Activated CD4-positive, alpha-beta T cell treated with anti-CD3 and anti-CD28 coated beads, Interleukin-2, amount 50 U/mL, for 1 hour (primary cell): ENCODE measurements at places on chromosomes 2 and 18.

DNA sequence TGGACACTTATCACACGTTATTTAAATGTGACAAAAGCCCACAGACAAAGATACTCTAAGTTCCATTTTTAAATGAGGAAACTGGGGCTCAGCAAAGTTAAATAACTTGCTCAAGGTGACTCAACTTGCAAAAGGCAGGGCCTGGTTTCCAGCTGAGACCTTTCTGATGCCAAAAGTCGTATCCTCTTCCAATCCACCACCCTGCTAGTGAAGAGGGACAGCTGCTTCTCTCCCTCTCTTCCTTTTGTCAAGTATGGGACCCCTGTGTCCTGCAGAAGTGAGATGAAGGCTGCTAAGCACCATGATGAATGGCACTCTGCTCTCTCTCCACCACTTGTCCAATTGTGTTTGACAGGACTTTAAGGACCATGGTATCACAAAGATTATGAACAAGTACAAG is 140.9 kb downstream of the DYM start:
- no peak for DNase-seq

DNA sequence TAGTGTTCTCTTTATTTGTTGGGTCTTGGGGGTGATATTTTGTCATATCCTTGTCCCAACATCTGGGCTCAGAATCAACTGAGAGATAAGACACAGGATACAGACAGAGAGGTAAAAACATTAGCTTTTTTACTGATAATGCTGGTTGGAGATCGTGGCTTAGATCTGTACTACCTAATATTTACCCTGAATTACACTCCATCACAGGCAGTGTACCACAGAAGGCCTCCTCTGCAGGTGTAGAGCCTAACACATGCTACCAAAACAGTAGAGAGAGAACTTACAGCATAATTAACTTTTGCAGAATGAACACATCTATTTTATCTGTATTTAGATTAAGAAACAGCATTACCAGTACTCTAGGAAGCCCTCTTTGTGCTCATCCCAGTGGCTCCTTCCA is 6.8 kb downstream of the AGPS start:
- no peak for DNase-seq

DNA sequence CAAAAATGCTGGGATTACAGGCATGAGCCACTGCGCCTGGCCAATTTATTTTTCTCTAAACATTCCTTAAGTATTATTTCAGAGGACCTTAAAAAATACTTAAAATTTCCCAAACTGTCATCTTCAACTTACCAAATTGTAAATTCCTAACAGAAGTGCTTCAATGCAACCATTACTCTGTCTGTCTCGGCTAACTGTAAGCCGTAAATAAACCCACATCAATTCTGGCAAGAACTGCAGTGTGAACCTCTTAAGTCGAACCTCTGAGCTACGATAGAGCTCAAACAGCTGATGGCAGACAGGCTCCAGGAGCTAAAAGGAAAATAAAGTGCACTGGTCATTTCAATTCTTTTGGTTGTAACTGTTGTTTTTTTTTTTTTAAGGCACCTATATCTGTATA is 53.4 kb upstream of the ORC2 start:
- DNase-seq: no peak

DNA sequence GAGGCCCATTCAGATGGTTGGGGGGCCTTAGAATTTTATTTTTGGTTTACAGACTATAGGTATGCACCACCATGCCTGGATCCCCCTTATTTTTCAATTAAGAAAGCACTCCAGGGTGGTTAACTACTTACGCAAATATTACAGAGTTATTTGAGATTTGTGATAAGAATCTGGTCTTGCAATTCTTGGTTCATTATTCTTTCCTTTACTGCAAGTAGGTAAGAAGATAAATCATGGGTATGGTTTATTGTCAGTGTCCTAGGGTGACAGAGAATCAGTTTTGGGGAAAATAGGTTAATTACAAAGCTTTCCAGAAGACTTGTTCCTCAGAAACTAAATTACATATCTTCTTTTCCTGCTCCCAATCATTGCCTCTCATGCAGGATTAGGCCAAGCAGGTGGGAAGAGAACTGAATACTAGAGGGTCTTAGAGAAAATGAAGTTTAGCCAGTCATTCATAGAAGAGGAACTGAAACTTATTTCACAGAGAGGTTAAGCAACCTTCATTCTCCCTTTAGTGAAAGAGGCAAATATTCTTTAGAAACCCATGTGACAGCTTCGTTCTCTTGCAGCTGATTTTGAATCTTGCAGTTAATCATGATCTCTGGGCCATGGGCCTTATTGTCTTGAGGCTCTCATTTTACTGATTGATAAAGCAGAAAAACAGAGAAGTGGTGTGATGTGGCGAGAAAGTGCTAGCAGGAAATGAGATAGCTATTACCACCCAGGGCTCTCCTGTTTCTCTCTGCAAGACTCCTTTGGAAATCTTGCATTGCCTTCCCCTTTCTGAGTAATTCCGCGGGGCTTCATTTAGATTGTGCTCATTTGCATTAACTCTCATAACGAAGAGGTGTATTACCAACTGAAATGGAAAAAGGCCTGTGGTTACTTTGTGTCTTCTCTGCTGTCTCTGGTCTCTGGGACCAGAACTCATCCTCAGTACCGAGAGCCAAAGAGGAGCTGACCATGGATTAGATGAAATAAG is 44.8 kb upstream of the ARHGAP25 start:
- DNase-seq: no peak

GRCh38 chr18:2244641-2245040 is 326.7 kb downstream of the METTL4 start:
- no peak for DNase-seq

DNA sequence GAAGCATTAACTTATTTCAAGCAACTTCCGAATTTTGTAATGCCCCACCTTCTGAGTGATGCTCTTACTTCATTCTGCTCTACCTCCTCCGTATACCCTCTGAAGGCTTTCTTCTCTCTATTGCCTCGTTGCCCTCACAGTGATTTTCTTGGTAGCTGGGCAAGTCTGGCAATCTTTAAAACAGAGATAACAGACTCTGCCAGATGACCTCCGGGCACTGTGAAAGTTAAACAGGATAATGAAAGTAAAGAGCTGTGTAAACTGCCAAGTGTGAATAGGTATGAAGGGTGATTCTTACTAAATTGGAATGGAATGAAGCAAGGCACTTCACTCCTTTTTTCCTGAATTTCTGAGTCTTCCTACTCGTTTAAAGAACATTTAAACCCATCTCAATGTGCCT is 207.3 kb upstream of the GYPC start:
- no peak for DNase-seq

GRCh38 chr2:160652236-160652635 is 158.6 kb upstream of the RBMS1 start:
- DNase-seq: peak; percentile 56

DNA sequence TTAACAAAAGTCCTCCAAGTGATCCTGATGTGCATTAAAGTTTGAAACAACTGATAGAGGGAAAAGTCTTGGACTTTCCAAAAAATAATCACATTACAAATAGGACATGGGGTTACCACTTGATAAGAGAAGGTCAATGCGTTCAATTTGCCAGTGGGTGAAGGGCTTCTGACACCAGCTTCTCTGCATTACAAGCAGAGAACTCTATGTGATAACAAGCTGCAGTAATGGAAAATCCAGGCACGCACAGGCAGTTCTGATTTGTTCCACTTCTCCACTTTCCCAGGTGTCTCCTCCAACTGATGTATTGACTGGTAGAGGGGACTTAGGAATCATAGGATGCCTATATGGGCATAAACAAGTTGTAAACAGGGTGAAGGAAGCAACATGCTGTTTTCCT is 234.0 kb upstream of the MGAT5 start:
- no peak for DNase-seq

DNA sequence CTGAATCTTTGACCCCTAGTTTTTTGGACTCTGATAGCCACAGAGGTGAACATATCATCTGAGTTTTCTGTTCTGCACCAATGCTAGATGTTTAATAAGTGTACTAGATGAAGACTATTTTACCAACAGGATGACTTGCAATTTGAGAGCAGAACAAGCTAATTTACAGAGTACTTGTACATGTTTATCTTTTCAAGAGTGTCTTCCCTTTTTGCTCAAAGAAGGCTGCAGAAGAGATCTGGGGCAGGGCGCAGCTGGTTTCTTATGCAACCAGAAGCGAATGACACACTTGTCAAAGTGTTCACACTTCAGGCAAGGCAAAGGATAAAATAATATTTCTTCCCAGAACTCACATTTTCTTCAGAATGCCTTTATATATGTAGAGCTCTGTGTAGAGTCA is 86.0 kb downstream of the VWA3B start:
- no peak for DNase-seq

DNA sequence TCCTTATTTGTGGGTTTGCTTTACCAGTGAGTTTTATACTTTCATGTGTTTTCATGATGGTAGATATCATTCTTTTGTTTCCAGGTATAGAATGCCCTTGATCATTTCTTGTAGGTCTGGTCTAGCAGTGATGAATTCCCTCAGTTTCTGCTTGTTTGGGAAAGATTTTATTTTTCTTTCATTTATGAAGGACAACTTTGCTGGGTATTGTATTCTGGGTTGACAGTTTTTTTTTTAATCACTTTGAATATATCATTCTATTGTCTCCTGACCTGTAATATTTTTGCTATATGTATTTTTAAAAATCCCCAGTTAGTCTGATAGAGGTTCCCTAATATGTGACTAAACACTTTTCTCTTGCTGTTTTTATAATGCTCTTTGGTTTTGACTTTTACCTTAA is 58.3 kb upstream of the GALNT3 start:
- DNase-seq: no peak

DNA sequence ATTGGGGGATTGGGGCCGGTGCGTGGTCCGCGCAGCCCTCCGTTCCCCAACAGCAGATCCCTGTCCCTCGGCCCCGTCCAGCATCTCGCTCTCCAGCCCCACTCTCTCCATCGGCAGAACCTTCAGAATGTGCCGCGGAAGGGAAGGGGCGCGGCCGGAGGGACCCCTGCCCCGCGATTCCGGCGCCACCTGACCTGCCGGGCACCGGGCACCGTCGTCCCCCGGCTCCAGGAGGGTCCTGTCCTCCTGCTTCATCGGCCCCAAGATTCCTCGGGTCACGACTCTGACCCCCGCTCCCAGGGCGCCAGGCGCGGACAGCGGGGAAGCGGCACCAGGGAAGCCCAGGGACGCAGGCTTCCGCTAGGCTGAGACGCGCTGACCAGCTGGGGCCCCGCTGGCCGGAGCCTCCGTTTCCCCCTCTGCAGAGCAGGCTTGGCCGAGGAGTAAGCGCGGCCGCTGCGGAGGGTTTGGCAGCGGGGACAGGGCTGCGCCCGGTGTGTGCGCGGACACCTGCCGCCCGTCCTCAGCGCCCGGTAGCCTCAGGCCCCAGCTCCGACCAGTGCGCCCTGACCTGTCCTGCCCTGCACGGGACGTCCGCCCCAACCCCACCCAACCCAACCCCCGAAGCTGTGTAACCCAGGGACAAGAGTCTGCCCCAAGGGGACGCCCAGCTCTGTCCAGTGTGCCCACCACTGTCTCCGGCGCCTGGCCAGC is 16.8 kb upstream of the BOK start:
- no peak for DNase-seq

- no peak for DNase-seq
Measured at GRCh38 chr18:34611904-34612303, 98.2 kb upstream of the DTNA start.

DNA sequence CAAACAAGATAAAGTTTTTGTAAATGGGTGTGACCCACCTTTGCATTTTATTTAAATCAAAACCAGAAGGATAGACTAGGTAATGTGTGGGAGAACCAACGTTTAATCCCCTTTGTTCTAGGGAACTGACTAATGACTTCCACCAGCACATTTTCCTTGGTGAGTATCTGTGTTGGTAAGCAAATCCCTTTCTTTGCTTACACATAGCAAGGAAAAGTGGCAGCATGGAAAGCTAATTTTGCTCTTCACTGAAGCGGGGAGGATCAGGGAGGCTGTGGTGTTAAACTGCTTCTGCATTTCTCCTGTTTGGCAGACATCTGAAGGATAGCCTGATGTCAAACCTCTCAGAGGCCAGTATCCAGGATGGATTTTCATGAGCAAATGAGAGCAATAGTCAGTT is 331.1 kb downstream of the PTPRM start:
- no peak for DNase-seq

DNA sequence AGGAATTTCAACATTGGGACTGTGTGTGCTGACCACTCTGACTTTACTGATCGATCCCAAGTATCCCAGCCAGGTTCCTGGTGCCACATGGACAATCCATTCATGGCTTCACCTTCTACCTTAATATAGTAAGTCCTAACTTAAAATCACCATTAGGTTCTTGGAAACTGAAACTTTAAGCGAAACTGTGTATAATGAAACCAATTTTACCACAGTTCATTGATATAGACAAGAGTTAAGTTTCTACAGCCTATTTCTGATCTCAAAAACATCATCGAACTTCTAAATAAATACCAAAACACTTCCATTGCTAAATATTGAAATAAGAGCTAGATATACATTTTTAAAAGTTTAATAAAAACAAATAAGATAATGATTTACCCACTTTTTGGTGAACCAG is 4.4 kb upstream of the EXOC6B start:
- no peak for DNase-seq

DNA sequence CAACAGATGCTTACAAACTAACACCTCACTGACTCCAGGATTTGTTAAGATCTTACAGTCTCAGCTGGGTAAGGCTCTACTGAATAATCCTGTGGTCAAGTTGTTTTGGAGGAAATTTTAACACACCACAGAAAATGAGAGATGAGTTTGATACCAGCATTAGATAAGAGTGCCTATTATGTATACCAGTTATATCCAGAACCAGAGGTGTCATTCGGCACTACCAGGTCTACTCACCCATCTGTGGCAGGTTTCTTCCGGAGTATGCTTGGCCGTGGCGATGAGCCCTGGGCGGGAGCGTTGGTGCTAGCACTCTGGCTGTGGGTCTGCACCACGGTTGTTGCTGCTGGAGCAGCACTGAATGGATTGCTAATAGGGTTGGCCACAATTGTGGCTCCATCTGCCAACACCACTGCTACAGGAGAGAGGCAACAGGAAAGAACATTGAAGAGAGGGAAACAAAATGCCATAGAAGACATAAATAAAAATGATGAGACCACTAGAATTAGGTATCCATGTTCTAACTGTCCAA is 41.2 kb downstream of the SAP130 start:
- no peak for DNase-seq

DNA sequence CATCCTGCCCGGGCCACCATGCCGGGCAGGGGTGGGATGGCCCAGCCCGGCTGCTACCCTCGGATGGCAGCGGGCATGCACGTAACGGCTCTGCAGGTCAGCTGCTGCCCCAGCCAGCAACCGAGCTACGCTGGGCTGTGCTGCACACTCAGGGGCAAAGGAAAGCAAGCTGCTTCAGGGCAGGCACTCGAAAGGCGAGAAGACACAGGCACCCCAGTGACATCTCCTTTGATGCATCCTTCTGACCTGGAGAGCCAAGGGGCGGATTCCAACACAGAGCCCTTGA is 8.8 kb downstream of the HDAC4 start:
- no peak for DNase-seq

GRCh38 chr18:57587098-57587661 is 678 bp upstream of the FECH start:
- no peak for DNase-seq

- no peak for DNase-seq
Measured at GRCh38 chr2:202436626-202437025, 60.5 kb downstream of the BMPR2 start.

- DNase-seq: no peak
Measured at GRCh38 chr2:30979822-30980245, 158.4 kb downstream of the GALNT14 start.
